ENCODE measurements at places on chromosomes 3 and 15.

DNA sequence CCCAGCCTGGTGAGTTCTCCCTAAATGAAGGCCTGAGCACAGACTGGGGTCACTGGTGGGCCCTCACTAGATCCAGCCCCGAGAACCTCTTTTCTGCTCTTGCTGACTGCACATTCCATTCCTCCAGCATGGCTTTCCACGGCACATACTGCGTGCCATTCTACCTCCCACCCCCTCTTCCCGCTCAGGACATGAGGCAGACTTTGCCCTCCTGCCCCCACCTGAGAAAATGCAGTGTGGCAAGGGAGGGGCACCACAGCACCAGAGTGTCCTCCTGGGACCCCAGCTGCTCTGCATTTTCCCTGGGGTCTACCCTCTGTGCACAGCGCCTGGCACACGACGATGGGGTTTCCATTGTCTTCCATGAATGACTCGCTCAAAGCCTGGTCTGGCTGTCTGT, 6.1 kb upstream of the SLCO2A1 start:
- no peak for DNase-seq

- DNase-seq = peak; percentile 19
Measured at GRCh38 chr15:82999905-83000671, 11.4 kb downstream of the C15orf40 start.

GRCh38 chr3:143529798-143530197, 318.5 kb downstream of the SLC9A9 start:
- no peak for DNase-seq

DNA sequence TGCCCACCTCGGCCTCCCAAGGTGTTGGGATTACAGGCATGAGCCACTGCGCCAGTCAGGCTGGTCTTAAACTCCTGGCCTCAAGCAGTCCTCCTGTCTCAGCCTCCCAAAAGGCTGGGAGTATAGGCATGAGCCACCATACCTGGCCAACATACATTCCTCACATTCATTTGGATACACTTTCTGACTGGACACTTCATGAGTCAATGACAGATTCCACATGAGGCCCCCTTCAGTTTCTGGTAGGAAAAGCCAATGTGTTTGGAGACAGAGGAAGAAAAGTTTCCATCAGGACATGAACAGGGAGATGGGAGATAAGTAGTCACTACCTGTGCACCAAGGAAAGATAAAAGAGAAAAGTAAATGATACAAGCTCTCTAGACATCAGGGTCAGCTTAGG, 49.4 kb upstream of the GSK3B start:
- no peak for DNase-seq

- no peak for DNase-seq
Measured at GRCh38 chr15:48559285-48559684, 86.2 kb downstream of the FBN1 start.

GRCh38 chr15:47744973-47745372, 27.7 kb downstream of the SEMA6D start:
- DNase-seq = no peak

DNA sequence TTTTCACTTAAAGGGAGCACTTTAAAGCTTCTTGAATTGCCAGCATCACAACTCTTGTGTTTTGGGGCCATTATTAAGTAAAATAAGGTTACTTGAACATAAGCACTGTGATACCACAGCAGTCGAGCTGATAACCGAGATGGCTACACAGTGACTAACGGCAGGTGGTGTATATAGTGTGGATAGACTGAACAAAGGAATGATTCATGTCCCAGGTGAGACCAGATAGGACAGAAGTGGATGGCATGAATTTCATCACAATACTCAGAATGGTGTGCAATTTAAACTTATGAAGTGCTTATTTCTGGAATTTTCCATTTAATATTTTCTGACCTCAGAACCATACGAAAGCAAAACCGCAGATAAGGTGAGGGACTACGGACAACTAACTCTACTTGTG, 40.2 kb downstream of the PBRM1 start:
- no peak for DNase-seq

GRCh38 chr3:172329070-172329469, 119.2 kb downstream of the GHSR start:
- DNase-seq = no peak

All from T-helper 2 cell (primary cell).